ENCODE measurements at places on chromosomes 7 and 10.

- no peak for DNase-seq
These were observed 2.8 kb downstream of the FXYD4 start for GRCh38 chr10:43374194-43374593.

GRCh38 chr10:30420766-30421165 is 13.2 kb upstream of the MAP3K8 start:
- DNase-seq, result no peak

- DNase-seq, result peak; percentile 69
These were observed 8.4 kb upstream of the LYZL2 start for GRCh38 chr10:30637881-30638467.

- no peak for DNase-seq
These were observed 34.4 kb downstream of the CSGALNACT2 start for GRCh38 chr10:43172645-43173044.

- no peak for DNase-seq
These were observed 255.0 kb upstream of the SEMA3C start for GRCh38 chr7:81173766-81174281.

GRCh38 chr10:126336801-126337200 is 51.5 kb downstream of the ADAM12 start:
- DNase-seq, result no peak

GRCh38 chr7:88358526-88358838 is 51.8 kb upstream of the STEAP4 start:
- no peak for DNase-seq

DNA sequence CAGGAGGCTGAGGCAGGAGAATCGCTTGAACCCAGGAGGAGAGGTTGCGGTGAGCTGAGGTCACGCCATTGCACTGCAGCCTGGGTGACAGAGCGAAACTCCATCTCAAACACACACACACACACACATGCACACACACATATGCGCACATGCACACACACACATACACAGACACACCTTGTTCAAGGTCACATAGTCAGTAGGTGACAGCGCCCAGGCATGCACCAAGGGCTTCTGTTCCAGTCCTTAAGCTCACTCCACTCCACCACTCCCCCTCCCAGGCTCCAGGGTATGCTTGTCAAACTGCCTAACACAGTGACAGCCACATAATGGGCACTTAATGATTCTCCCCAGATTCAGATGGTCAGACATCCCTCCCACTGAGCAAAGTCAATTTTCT is 37.0 kb downstream of the KCNMA1 start:
- DNase-seq, result no peak

GRCh38 chr7:136878878-136879277 is 10.4 kb downstream of the CHRM2 start:
- no peak for DNase-seq

DNA sequence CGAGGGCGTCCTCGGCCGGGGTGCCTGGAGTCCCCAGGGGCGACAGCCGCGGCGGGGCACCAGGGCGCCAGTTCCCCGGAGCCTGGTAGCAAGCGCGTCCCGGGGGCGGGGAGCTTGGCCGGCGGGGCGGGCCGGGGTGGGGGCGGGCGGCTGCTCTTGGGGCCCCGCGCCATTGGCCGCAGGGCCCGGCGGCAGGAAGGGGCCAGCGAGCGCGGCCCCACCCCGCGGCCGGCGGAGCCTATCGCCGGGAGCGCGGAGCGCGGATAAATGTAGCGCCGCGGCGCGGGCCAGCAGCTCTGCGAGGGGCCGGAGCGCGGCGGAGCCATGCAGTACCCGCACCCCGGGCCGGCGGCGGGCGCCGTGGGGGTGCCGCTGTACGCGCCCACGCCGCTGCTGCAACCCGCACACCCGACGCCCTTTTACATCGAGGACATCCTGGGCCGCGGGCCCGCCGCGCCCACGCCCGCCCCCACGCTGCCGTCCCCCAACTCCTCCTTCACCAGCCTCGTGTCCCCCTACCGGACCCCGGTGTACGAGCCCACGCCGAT is at the start of gene HHEX:
TSS of gene HHEX (plus strand) at position 293 of the 548 bp plus-strand sequence. CDS start at position 325, 32 bp downstream.
- DNase-seq, result peak; percentile 79

GRCh38 chr7:106273009-106273668 is 11.6 kb downstream of the NAMPT start:
- DNase-seq, result no peak
